Amniotic epithelial cell (primary cell): ENCODE measurements at places on chromosomes 2 and 18.

- no peak for DNase-seq
These were observed 56.0 kb downstream of the ROCK2 start for GRCh38 chr2:11288431-11288830.

GRCh38 chr2:62733546-62733945, 28.0 kb downstream of the EHBP1 start:
- DNase-seq = no peak

DNA sequence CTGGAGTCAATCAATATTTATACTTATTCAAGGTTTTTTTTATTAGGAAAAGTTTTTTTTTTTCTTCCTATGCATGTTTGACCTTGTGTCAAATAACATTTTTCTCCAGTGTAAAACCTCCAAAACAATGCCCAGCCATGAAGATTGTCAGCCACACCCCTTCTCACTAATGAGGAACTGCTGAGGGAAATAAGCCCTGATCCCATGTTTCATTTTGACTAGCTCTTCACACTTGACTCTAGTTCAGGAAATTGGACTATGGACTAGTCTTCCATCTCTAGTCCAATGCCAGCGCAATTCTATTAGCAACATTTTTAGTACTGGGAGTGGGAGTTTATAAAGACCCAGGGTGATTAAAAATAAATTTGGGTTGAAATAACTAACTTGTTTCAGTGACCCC, 275.6 kb upstream of the CXCR4 start:
- no peak for DNase-seq

DNA sequence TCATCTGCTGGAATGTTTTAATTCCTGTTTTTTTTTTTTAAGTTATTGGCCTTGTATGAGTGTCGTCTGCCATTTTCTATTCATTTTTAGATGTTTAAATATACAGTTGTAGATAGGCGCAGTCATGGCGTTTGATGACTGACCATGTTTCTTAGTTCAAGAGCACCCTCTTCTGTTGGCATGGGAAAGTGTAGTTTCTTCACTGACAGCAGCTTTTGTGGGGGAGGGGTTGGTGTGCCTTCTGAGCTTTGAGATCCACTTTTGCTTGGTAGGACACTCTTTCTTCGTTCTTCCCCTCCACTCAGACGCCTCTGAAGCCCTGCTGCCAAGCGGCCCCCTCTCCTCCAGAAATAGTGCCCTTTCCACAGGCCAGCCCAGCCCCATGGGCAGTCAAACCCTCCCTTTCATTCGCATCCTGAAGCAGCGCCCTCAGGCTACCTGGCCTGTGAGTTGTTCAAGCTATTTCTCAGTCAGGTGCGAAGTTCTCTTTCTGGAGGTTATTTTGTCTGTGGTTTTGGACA, 492.0 kb downstream of the TNS1 start:
- DNase-seq = peak; percentile 83

GRCh38 chr18:43029414-43029813, 86.1 kb downstream of the RIT2 start:
- DNase-seq = no peak

DNA sequence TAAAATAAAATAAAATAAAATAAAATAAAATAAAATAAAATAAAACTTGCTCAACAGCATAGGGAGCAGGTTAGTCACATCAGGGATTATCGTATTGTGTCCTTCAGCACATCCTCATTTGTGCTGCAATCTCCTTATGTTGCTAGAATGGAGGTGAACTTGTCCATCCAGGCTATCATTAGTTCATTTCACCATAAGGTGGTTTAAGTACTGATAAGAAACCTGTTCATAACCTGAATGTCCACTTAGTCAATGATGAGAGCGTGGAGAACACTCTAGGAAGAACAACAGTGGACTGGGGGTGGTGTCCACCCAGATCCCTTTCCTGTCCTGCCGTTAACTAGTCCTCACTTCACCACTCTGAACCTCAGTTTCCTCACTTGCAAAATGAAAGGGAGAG, 21.9 kb downstream of the DHRS9 start:
- DNase-seq = no peak

- no peak for DNase-seq
These were observed 41.3 kb downstream of the VSNL1 start for GRCh38 chr2:17581831-17582230.

DNA sequence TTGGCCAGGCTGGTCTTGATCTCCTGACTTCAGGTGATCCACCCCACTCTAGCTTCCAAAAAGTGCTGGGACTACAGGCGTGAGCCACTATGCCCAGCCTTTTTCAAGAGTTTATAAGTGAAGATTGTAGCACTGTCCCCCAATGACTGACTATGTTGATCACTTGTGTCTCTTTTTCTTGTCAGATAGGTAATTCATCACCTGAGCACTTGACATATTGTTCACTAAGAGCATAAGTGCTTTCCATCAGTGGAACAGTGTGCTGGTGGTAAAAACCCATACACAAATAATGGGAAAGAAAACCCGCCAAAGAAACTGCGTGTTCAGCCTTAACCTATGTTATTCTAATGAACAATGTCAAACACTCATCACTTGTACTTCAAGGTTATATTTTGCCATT, 414.4 kb upstream of the CDH7 start:
- no peak for DNase-seq
